Effector memory CD8-positive, alpha-beta T cell (primary cell): ENCODE measurements at places on chromosomes 12 and 14.

DNA sequence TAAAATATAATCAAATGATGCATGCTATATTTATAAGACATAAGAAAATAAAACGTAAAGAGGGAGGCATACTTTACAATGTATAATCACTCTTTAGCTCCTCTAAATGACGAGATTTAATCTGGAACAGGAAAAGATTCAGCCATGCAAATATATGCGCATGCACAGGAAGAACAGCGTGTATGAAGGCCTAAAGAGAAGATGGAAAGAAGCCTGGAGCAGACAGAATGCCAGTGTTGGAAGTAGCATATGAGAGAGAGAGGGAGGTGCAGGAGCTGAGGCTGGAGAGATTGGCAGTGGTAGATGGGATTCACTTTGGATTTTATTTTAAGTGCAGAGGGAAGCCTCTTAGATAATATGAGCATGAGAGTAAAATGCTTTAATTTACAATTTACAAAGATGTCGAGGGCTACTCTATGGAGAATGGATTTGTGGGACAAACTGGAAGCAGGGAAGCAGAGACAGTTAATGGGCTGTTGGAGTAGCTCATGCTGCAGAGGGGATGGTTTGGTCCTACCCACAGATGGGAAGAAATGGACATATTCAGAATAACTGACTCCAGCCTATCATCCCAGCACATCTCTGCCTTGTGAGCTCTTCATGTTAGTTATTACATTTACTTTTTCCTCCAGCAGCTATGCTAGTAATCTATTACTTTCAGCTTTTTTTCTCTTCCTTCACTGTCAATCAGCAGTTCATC is 411.1 kb downstream of the TMTC2 start:
- DNase-seq = no peak

DNA sequence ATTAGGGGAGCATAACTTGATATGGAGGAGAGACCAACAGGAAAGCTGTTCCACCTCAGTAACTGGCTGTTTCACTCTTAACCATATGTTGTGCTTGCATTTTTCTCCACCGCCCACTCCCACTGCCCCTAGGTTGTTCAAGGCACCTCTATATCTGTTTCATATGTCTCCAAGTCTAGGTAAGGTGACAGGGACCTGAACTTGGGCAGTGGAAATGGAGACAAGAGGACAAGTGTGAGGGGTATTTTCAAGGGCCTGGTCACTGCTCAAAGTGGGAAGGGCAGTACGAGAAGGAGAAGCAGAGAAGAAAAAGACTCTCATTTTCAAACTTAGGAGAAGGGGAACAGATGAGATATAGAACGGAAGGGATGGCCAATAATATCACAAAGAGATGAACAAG is 3.1 kb downstream of the SLC38A1 start:
- no peak for DNase-seq

DNA sequence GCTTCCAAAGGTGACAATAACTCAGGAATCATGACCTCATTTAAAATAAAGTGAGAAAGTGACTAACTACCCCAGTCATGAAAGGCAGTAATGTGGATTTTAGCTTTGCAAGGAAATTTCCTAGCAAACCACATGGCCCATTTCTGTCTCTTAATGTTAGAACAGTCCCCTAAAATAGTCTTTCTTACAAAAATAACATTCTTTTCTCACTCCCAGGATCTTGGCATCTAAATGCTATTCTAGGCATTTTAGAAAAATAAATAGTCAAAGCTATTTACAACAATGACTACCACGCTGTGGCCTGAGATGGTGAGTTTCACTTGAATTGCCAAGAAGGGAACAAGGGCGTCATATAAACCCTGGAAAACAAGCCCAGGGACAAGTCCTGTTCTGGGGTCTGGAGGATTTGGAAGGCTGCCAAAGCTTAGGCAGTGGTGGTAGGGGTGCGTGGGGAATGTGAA is 101.2 kb upstream of the CCDC175 start:
- no peak for DNase-seq

- DNase-seq = peak; percentile 23
These were observed 29.2 kb upstream of the CHST11 start for GRCh38 chr12:104427547-104427938.

GRCh38 chr12:107105410-107105703 is 12.0 kb upstream of the CRY1 start:
- no peak for DNase-seq

DNA sequence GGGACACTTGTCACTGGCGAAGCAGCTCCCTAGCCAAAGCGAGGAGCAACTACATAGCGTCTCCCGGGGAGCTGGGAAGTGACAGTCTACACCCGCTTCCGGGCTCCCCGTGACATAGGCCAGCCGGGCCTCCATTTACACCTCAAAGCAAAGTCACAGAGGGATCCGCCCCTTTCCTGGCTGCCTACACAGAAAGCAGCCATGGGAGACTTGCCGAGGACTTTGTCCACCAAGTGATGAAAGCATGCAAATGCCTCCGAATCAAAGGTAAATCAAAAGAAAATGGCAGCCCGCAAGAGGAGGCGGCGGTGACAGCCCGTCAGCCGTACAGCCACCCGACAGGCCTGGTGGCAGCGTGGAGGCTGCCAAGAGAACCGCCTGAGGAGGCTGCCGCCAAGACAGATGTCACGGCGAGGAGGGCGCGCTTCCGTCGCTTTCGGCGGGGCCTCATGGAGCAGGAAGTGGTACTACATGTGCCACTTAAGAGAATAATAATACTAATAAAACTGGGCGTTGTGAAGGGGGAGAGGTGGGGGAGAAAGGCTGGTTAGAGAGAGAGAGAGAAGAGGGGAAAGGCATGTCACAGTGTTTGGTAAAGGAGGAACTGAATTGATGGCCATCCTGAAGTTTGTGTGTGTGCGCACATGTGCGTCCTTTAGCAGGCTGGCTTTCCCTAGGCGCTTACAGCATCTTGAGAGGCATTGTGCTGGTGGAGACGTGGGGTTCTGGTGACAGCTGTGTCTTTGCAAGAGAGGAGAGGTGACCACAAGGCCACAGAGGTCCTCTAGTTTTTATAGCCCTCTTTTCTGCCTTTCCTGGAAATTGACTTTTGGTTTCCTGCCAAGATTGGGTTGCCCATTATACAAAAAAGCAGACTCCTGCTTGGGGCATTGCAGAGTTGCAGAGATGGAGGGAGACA is 661.7 kb downstream of the VRK1 start:
- DNase-seq = peak; percentile 79

DNA sequence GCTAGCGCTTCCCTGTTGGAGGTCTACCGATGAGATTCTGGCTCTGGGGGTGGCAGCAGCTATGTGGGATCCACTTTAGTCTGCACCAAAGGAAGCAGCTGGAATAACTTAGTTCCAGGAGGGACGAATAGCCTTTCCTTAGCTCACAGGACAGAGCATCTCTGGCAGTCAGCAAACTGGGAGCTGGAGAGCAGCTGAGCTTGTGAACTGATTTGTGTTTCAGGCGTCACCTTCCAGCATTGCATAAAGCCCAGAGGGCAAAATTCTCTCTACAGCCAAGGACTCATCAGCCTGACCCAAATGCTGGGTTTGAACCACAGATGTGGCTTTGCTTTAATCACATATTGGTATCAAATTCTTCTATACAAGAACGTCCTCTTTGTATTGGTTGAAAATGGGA is 81.9 kb upstream of the PELI2 start:
- no peak for DNase-seq

DNA sequence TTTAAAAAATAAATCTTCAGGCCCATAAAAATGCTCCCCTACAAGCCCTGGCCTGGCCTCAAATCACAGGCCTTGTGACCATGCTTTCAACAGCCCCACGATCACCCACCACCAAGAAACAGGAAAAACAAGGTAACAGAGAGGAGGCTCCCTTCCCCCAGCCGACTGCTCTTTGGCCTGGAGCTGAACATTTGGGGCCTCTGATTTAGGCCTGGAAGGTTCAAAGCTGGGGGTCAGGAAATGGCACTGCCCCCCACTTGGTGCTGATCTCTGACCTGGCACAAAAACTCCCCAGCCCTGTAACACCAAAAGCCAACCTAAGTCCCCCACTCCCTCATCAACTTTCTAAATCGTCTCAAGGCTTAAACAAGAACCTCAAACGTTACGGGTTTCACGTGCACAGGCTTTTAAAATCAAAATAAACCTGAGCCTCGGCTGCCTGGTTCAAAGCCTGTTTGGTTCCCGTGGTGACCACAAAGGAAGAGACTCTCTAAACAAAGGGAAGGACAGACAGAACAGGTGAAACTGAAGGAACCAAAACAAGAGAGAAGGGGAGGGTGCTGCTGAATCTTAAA is 9.0 kb downstream of the ACTN1 start:
- no peak for DNase-seq

GRCh38 chr12:116556964-116557698 is 2.0 kb upstream of the MAP1LC3B2 start:
- no peak for DNase-seq

DNA sequence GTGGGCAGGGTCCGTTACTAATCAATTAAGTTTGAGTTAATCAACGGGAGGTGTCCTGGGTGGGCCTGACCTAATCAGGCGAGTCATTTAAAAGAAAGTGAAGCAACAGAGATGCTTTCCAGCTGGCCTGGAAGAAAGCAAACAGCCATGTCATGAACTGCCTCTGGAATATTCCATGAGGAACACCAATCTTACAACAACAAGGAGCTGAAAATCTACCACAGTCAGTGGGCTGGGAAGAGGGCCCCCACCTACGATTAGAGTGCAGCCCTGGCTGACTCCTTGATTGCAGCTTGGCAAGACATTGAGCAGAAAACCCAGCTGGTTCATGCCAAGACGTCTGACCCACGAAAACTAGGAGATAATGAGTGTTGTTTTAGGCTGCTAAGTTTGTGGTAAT is 56.2 kb downstream of the SSPN start:
- DNase-seq = no peak

DNA sequence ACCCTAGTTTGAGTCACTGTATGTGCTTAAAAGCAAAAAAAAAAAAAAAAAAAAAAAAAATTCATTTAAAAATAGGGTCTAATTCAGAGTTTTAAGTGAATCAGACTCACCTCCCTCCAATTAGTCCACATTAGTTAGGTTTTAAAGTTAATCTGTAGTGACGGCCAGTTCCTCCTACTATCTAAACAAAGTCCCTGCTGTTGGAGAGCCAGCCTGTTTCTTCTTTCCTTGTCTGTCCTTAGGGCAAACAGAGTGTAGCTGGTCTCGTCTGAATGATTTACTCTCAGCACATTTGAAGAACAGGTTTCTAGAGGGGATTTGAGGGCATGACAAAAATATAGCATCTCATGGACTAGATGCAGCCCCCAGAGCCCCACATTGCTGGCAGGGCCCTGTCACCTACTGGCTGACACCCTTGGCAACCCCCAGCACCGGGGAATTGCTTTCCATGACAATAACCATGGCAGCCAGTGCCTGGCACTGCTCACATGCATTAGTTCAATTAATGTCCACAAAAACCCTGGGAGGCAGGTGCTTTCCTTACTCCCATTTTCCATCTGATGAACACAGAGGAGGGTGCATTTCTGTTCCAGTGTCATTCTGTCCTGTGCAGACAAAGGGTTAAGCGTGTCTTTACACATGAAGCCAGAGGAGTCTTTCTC is 138.3 kb downstream of the PLXNC1 start:
- DNase-seq = no peak

DNA sequence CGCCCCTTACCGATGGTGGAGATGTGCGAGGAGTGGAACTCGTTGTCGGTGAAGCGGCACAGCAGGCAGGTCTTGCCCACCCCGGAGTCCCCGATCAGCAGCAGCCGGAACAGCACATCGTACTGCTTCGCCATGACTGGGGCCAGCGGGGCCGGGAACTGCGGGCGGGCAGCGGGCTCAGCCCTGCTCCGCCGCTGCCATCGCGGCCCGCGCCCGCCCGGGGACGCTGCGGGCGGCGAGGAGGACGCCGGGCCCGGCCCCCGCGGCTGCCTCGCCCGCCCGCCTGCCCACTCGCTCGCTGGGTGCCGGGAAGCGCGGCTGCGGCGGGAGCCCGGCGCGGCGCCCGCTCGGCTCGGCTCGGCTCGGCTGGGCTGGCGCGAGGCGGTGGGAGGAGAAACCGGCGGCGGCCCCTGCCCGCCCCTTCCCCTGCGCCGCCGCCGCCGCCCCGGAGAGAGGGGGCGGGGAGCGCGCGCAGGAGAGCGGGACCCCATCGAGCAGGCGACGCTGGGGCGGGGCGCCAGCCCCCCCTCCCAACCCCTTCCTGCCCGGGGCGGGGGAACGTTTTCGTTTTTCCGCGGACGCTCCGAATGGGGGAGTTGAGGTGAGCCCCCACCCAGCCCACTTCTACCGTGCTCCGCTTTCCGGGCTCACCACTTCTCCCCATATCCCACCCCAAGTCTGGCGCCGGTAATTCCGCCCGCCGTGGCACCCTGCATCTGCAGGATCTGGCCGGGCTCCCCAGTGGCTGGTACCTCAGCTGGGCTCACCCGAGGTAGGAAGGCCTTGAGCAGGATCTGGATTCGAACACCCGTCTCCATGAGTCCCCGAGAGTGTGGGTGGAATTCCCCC is at the start of gene RAB15:
TSS of gene RAB15 (minus strand) at position 394 of the 849 bp plus-strand sequence. CDS start at position 134, 260 bp downstream.
- DNase-seq = peak; percentile 35
